Esophagus muscularis mucosa (tissue), 4 donors: ENCODE measurements at places on chromosomes 11 and 22. TPM values are rescaled to one million over a fixed set of nuclear protein-coding genes. Genes with fewer than 3 reads are reported as not detected.
A peak's percentile ranks its signal among the peaks of the same experiment; 100 is the strongest.

Gene GDPD4
- total RNA-seq: not detected

Gene SHANK3
- total RNA-seq: 7.0 TPM

Gene CYB5R2
- 4.2 TPM for total RNA-seq

Gene OR56B1
- total RNA-seq: not detected

Gene PDGFB
- total RNA-seq: 16.2 TPM

Gene TCN2
- total RNA-seq: 28.7 TPM

Gene STT3A
- 65.4 TPM for total RNA-seq

Gene PISD
- 40.1 TPM for total RNA-seq

Gene C22orf42
- total RNA-seq: 0.26 TPM

Gene ASPHD2
- total RNA-seq: 0.42 TPM

Gene LMNTD2
- 0.52 TPM for total RNA-seq

Gene EFCAB6
- total RNA-seq: 1.2 TPM

Gene MMP8
- not detected for total RNA-seq

Gene USP35
- total RNA-seq: 5.8 TPM

DNA sequence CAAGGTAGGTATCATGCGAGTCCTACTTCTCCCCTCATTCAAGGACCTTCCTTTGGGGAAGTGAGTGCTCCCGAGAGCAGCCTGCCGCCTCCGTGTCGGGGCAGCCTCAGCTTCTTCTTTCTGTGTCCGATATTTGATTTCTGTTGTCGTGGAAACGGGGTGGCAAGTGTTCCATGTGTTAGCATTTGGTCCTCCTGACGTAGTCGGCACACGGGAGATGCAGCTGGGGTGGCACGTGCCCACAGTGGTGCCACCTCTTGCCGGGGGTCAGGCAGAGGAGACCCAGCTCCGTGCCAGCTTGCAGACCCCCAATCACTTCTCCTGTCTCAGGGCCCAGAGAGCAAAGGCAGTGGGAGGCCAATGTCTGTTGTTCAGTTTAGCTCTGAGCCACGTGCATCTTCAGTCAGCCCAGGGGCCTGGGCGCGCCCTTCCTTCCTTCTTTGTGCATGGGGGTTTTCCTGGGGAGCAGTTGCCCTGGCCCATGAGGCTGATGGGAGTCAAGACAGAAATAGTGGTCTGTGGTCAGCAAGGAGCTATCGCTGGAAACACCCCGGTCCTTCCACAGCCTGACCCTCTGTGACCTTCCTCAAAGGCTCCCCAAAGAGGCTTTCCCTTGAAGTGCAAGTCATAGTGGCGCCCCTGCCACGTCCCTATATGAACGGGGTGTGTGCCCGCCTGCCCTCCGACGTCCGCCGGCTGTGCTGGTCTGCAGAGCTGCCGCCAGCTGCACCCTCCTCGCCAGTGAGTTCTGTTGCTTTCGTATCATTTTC is 44.5 kb downstream of the PARVB start:
- no peaks in the 10 kb centered on the region for H3K36me3 ChIP-seq
- no peak for DNase-seq
- H3K4me3 ChIP-seq: no peak overlapping the region
- H3K27ac ChIP-seq: no peak overlapping the region
- H3K27me3 ChIP-seq: no peaks in the 10 kb centered on the region

- H3K4me3 ChIP-seq: no peak overlapping the region
- H3K27ac ChIP-seq: no peak overlapping the region
- H3K27me3 ChIP-seq: no peaks in the 10 kb centered on the region
Measured at GRCh38 chr11:27847496-27847895, 147.2 kb upstream of the BDNF start.

DNA sequence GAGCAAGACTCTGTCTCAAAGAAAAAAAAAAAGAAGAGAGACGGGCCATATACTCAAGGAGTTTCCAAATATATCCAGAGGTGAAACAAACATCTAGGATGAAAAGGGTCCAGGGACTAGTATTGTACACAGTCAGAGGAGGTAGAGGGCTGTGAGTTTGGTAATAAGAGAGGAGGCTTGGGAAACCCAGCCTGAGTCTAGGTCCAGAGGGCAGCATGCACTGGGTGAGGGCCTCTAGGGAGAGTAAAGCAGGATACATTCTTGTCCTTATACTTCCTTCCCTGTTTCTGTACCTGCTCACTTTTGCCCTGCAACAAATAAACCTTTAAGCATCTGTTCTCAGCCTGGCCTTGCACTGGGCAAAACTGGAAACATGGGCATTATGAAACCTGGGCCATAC is 31.5 kb downstream of the STIM1 start:
- no peaks in the 10 kb centered on the region for H3K36me3 ChIP-seq
- peaks cover 31% of the 10 kb centered on the region for H3K4me1 ChIP-seq
- DNase-seq: no peak
- no peaks in the 10 kb centered on the region for H3K27me3 ChIP-seq
- H3K27ac ChIP-seq: no peak overlapping the region

DNA sequence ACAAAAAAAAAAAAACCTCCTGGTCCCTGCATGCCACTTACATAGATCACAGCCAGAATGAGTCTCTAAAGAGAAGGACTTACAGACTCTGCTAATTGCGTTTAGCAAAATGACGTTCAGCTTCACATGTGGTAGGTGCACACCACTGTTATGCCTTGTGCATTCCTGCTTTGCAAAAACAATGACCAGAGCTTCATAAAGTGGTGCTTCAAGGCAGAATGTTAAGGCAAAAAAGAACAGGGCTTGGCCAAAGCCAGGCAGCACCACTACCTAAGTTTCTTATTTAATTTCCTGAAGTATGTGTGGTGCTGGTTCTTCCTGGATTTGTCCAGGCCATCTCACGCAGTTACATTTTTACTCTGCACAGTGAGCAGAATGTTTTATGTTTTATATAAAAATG is 85.2 kb downstream of the GALNT18 start:
- no peak overlapping the region for H3K27ac ChIP-seq
- H3K4me3 ChIP-seq: no peak overlapping the region
- peaks cover 72% of the 10 kb centered on the region for H3K4me1 ChIP-seq
- no peak for DNase-seq
- no peaks in the 10 kb centered on the region for H3K27me3 ChIP-seq

GRCh38 chr11:8365216-8365941 is 101.7 kb upstream of the LMO1 start:
- DNase-seq: no peak
- no peak overlapping the region for H3K27ac ChIP-seq
- no peaks in the 10 kb centered on the region for H3K27me3 ChIP-seq
- no peaks in the 10 kb centered on the region for H3K36me3 ChIP-seq
- H3K4me3 ChIP-seq: no peak overlapping the region

- H3K36me3 ChIP-seq: no peaks in the 10 kb centered on the region
- DNase-seq: no peak
- peaks cover 35% of the 10 kb centered on the region for H3K4me1 ChIP-seq
- no peak overlapping the region for H3K27ac ChIP-seq
Measured at GRCh38 chr11:112834277-112834755, 126.9 kb upstream of the NCAM1 start.

- H3K27me3 ChIP-seq: no peaks in the 10 kb centered on the region
- H3K4me3 ChIP-seq: no peak overlapping the region
- no peak overlapping the region for H3K27ac ChIP-seq
- H3K36me3 ChIP-seq: no peaks in the 10 kb centered on the region
Measured at GRCh38 chr11:43845816-43846215, 34.8 kb upstream of the ALKBH3 start.

- DNase-seq: no peak
- no peak overlapping the region for H3K27ac ChIP-seq
- no peaks in the 10 kb centered on the region for H3K27me3 ChIP-seq
- H3K4me1 ChIP-seq: no peaks in the 10 kb centered on the region
Measured at GRCh38 chr22:17692841-17693240, 54.3 kb downstream of the BCL2L13 start.

DNA sequence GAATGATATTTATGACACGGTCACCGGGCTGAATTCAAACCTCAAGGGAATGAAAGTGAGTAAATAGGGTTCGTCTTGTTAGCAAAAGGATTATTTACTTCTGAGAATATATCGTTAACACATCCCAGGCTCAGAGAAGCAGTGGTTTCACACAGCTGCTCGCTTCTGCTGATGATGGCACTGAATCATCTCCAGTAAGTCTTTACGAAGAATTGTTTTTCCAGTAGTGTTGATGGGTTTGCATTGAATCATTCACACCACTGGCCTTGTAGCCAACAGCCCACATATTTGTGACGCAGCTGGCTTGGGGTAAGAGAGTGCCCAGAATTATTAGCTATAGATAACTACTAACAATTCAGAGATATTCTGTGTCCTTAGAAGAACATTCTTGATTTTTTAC is 236.3 kb downstream of the CADM1 start:
- no peak overlapping the region for H3K4me3 ChIP-seq
- DNase-seq: no peak
- no peaks in the 10 kb centered on the region for H3K4me1 ChIP-seq
- no peaks in the 10 kb centered on the region for H3K36me3 ChIP-seq
- H3K27ac ChIP-seq: no peak overlapping the region
- no peaks in the 10 kb centered on the region for H3K27me3 ChIP-seq

DNA sequence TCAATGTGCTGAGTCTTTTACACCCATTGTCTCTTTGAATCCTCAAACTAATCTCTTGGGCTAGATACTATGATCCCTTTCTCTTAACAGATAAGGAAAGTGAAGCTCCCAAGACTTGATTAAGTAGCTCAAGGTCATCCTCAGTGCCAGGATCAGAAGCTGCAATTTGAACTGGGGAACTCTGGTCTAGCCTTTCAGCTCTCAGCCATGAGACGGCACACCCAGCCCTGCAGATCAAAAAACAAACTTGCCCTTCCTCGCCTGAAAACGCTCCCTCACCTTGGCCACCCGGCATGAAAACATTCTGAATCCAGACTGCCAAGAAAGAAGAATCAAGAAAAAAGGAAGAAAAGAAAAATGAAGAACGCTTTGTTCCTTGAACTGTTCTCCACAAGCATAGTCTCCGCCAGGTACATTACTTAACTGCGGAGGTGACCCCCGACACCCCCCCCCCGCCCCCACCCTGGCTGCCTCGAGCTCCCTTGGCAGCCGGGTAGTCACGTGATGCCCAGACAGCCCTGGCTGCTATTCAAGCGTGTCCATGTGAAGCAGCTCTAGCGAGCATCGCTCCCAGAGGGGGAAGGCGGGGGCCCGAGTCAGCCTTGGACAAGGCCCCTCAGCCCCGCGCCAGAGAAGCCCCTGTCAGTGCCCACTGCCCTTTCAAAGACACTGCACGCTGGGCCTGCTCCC is 451.2 kb downstream of the MIAT start:
- peak overlapping the region; percentile 82 for H3K27ac ChIP-seq
- H3K4me1 ChIP-seq: peaks cover 81% of the 10 kb centered on the region
- H3K27me3 ChIP-seq: no peaks in the 10 kb centered on the region
- H3K36me3 ChIP-seq: no peaks in the 10 kb centered on the region
- H3K4me3 ChIP-seq: peak overlapping the region; percentile 22

DNA sequence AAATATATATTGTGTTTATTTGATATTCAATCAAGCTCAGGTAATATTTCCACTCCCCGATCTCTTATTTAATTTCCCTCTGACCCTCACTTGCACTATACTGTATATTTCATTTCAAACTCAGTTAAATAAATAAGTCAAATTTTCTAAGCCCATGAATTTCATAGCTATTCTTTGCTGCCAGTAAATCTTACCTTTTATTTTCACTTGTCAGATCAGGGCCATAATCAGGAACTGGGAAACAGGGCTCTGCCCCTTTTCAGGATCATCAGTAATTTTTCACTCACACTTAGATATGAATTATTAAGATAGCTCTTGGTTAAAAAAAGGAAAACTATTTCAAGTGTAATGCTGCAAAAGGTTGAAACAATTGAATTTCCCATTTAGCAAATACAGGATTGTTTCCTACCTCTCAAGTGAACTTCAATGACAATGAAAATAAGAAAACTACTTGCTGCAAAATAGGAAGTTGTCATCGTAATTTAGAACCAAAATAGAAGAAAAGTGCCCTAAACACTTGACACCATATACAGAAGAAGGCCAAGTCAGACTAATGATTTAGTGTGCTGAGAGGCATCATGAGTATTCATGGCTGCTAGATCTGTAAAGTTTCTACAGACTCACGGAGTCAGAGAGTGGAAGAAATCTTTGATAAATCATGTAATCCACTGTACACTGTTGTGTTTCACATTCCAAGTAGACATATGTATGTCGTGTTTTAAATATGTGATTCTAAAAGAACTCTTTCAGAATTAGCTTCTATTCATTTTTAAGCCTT is 316.8 kb upstream of the CNTN5 start:
- no peaks in the 10 kb centered on the region for H3K27me3 ChIP-seq
- H3K27ac ChIP-seq: no peak overlapping the region
- no peak for DNase-seq
- no peak overlapping the region for H3K4me3 ChIP-seq
- no peaks in the 10 kb centered on the region for H3K4me1 ChIP-seq

DNA sequence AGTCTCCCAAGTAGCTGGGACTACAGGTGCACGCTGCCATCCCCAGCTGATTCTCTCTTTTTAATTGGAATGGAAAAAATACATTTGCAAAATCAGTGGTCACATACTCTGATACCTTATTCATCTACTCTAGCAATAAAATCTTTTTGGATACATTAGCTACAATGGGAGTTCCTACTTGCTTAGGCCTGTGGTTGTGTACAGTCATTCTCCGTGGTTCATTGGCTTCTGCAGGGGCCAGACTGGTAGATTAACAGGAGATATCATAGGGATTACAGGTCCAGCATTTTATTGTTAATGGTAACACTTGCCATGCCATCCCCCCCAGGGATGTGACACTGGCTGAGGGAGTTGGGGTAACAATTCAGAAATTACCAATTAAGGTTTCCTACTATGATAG is 140.0 kb downstream of the ADAMTS15 start:
- DNase-seq: no peak
- H3K4me3 ChIP-seq: no peak overlapping the region
- no peaks in the 10 kb centered on the region for H3K4me1 ChIP-seq
- H3K27me3 ChIP-seq: no peaks in the 10 kb centered on the region

- no peak overlapping the region for H3K4me3 ChIP-seq
Measured at GRCh38 chr11:59643390-59643789, 25.4 kb downstream of the PATL1 start.

GRCh38 chr11:83153764-83154163 is 3.2 kb upstream of the PCF11 start:
- H3K36me3 ChIP-seq: no peaks in the 10 kb centered on the region
- H3K4me1 ChIP-seq: peaks cover 4% of the 10 kb centered on the region
- no peak for DNase-seq

- peaks cover 8% of the 10 kb centered on the region for H3K27me3 ChIP-seq
- H3K36me3 ChIP-seq: no peaks in the 10 kb centered on the region
- H3K4me3 ChIP-seq: peak overlapping the region; percentile 43
- no peak for DNase-seq
- no peak overlapping the region for H3K27ac ChIP-seq
Measured at GRCh38 chr11:20156876-20157613, 3.2 kb downstream of the DBX1 start.

- no peak overlapping the region for H3K4me3 ChIP-seq
- no peak for DNase-seq
- no peak overlapping the region for H3K27ac ChIP-seq
- H3K36me3 ChIP-seq: no peaks in the 10 kb centered on the region
Measured at GRCh38 chr11:129131316-129131715, 60.8 kb downstream of the ARHGAP32 start.
